NCI-H446 (cell line): ENCODE measurements at places on chromosomes 1 and 21.

DNA sequence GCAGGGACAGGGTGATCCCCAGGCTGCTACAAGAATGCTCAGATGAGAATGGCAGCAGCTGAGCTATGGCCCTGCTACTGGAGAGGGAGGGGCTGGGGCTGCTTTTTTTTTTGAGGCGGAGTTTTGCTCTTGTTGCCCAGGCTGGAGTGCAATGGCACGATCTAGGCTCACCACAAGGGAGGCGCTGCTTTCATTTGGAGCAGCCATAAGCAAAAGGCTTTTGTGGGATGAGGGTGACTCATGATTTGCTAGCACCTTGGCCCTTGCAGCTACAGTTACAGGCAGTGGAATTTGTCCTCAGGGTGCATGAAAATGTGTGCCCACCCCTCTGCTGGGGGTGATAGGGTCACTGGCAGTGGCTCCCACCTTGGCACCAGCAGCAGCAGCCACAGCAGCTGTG, 32.4 kb upstream of the CYP4A22 start:
- no peak for DNase-seq

DNA sequence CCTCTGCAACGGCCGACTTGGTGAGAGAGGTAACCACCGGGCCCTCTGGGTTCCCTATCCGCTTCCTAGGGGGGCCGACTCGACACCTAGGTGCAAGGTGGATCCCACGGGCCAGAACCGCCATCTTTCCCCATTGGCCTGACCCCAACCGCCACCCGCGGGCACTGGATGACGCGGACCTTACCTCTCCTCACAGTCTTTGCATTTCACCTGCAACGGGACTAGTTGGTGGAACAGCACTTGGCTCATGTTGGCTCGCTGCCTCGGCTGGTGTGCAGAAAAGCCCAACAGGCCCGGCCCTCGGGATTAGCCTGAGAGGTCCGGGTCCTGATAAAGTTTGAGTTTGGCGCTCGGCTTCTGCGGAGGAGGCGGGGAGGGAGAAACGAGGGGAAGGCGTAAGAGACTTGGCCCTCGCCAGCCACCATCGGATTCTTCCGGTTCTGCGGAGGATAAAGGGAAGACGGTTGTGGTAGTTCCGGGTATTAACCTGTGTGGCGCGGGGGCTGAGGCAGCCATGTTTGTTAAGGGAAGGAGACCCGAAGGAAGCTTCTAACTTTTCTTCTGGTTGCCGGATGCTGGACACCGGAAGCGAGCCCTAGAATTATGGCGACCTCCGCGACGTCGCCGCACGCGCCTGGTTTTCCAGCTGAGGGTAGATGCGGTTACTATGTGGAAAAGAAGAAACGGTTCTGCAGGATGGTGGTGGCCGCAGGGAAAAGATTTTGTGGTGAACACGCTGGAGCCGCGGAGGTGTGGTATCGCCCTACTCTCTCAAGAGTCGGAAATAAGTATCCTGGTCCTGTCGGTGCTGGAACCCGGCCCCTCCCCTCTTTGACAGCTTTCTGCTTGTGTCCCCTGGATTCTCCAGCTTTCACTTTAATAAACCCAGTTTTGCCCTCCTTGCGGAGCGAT, at the start of the genes SASS6 and TRMT13:
TSS of gene SASS6 (minus strand) at position 365 of the 912 bp plus-strand sequence. CDS start at position 249, 116 bp downstream.
TSS of gene TRMT13 (plus strand) at position 598 of the 912 bp plus-strand sequence. CDS start at position 604, 6 bp downstream.
- DNase-seq, result peak; percentile 97

DNA sequence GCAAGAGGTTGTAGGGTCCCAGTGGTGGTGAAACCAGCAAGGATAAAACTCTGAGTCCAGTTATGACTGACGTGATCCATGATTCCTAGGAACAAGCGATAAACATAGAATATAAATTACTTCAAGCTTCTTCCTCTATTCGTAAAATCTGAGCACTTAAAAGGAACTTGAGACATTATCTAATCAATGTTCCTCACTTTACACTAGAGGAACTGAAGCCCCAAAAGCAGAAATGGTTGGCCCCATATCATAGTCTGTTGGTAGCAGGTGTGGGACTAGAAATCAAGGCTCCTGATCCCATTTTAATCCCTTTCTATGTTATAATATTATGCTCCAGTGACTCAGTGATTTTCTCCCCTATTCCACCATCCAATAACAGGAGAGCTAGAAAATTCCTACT, 21.9 kb upstream of the MNDA start:
- no peak for DNase-seq

GRCh38 chr1:153494976-153495535, 34.6 kb upstream of the S100A7 start:
- DNase-seq, result peak; percentile 84

DNA sequence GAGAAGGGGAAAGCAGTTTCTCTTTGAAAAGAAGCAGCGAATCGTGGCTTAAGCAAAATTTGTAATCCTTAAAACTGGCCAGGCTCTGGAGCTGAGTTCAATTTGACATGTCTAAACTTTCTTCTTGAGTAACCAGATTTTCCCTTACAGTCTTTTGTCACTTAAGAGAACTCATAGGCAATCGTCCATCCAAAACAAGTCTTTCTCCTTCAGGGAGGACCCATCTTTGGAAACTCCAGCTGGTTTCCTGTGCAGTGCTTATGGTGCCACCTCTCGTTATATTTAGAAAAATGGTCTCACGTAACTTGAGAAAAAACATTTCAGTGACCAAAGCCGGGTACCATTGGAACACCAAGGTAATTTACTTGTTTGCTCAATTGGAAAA, 1.8 kb upstream of the PTTG1IP start:
- peak; percentile 28 for DNase-seq

DNA sequence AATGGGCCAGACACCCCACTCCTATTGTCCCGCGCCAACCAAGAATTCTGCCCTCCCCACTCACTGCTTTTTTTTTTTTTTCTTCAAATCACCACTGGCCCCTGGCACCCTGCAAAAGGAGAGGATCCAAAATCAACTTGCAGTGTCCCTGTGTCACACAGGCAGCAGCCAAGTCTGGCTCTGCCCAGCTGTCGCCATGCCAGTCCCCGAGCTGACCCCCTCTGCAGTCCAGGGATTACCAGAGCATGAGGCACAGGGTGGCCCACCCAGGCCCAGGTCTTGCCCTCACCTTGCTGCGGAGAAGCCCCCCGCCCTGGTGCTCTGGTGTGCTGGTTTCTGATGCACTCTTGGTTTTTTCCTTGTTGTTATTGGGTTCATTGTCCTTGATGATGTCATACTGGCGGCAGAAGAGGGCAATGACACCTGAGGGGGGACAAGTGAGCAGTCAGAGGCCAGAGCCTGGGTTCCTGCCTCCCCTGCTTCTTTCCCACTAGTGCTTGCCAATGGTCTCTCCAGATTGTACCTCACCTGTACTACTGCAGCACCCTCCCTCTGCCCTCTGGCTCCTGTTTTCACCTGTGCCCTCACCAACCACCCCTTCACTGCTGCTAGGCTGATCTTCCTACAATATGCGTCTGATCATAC, 6.2 kb downstream of the FNDC5 start:
- DNase-seq, result no peak

DNA sequence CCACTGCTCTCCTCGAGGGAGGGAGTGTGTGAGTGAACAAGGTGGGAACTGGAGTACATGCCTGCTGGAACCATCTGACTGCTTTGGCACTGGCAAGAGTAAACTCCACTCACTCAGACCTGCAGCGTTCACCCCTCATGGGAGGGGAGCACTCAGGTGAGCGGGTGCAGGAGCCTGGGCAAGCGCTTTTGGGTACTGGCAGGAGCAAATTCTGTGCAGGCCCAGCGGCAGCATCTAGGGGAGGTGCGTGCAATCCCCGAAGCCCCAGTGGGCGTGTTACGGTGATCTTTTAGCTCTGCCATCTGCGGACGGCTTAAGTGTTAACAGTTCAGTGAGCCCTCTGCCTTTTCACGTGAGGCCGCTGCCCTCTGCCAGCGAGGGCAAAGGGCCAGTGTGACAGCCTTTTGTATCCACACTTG, 127.4 kb downstream of the PATJ start:
- no peak for DNase-seq

- no peak for DNase-seq
Measured at GRCh38 chr1:46008585-46008984, 123.8 kb downstream of the PIK3R3 start.
